SK-MEL-5 (cell line): ENCODE measurements at places on chromosomes 11 and 22. TPM values are rescaled to one million over a fixed set of nuclear protein-coding genes. Genes with fewer than 3 reads are reported as not detected.

POU2AF2 gene
- total RNA-seq: not detected in 2 replicates

ALDH3B1 gene
- 2.4 and 3.5 TPM in 2 replicates for total RNA-seq

NXPE4 gene
- total RNA-seq: not detected in 2 replicates

TTC36 gene
- not detected in 2 replicates for total RNA-seq

ACAT1 gene
- total RNA-seq: 108 and 145 TPM in 2 replicates

OR56A1 gene
- not detected in 2 replicates for total RNA-seq

KRTAP5-8 gene
- 0.26 TPM in 1 of 2 replicates, not detected in the other for total RNA-seq

OLFML1 gene
- total RNA-seq: not detected in 2 replicates

OR51A4 gene
- total RNA-seq: not detected in 2 replicates

SLC37A4 gene
- 14.2 and 19.1 TPM in 2 replicates for total RNA-seq

MRGPRE gene
- total RNA-seq: not detected in 2 replicates

SLC6A5 gene
- not detected in 2 replicates for total RNA-seq

SHISAL1 gene
- 0.58 and 0.67 TPM in 2 replicates for total RNA-seq

BSCL2 gene
- 90.7 and 98.1 TPM in 2 replicates for total RNA-seq

CCDC188 gene
- total RNA-seq: not detected in 2 replicates

MIF gene
- total RNA-seq: 837 and 896 TPM in 2 replicates

MMP3 gene
- 0.05 TPM in 1 of 2 replicates, not detected in the other for total RNA-seq

MRPL49 gene
- total RNA-seq: 52.2 and 53.9 TPM in 2 replicates

KCNE3 gene
- not detected in 2 replicates for total RNA-seq
